ENCODE measurements at places on chromosomes 7 and 10.
A peak's percentile ranks its signal among the peaks of the same experiment; 100 is the strongest.

GRCh38 chr7:143492043-143492471 is 14.4 kb downstream of the TAS2R41 start:
- DNase-seq: no peak

DNA sequence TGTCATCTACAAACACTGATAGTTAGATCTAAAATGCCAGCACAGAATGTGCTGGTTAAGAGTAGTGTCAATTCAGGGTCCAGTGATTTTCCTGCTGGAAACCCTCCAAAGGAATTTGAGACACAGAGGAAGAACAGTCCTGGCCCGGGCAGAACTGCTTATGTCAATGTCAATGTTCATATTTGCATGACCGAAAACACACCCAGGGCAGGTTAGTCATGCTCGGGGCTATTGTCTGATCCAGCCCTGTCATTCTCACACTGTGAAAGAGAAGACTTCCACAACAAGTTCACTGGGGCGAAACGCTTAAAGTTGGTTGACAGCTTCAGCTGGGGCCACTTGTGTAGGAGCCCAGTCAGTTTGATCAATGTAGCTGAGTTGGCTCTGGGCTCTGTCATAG is 139.3 kb downstream of the C1GALT1 start:
- no peak for DNase-seq

- DNase-seq: no peak
Measured at GRCh38 chr7:101009629-101010028, 10.3 kb upstream of the MUC17 start.

DNA sequence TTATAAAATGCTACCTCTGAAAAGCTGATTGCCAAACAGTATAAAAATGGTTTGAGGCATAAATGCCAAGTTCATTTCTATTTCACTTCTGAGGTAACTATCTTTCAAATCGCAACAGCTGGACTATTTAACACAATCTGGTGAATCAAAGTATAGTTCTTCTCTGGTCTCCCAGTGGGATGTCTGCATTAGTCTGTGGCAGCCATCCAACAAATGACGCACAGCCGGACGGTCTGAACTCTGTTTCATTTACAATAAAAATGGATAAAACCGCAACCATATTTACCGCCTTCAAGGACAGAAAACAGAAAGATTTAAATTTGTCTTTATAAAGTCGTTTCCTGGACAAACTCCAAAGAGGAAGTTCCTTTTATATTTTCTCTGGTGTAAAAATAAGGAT is 41.9 kb downstream of the ENO4 start:
- DNase-seq: no peak

DNA sequence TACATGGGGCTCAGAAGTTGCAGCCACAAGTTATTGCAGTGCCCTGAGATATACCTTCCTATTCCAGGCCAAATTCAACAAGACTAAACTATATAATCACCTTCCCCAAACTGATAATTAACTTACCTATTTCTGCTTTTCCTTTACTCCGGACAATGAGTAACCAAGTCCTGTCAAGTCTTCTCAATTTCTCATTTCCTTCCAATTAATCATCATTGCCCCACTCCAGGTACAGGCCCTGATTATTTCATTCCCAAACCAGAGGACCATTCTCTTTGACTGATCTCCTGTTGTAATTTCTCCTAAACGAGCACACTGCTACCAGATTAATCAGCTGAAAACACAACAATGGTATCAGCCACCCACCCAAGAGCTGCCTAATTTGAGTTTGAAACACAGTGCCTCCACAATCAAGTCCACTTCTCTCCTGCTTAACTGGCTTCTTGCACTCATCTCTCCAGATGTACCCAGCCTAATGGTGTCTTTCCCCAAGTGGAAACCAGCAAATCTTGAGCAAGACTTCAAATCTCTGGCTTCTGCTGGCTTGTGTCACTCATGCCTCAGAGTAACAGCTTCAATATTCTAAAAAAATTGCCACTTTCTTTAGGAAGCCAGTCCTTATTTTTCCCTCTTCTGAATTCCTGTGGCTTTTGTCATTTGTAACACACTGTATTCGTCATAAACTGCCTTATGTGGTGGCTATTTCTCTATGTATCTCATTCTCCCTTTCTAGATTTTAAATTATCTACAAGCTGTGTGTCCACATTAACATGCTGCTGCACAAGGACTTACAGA is 89.1 kb downstream of the CDK6 start:
- DNase-seq: no peak

DNA sequence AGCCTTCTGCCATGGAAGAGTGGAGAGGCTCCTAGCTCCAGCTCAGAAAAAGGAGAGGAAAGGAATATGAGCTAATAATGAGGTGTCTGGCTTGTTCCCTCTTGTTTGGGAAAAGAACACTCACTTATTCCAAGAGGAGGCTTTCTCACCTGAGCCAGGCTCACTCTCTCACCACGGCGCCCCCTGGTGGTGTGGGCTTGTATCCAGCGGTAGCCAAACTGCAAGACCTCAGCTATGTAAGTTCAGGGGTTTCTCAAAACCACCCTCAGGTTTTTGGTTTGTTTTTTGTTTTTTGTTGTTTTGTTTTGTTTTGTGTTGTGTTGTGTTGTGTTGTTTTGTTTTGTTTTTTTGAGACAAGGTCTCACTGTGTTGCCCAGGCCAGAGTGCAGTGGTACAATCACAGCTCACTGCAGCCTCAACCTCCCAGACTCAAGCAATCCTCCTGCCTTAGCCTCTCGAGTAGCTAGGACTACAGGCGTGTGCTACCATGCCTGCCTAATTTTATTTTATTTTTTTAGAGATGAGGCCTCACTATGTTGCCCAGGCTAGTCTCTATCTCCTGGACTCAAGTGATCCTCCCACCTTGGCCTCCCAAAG is 124.0 kb downstream of the TMEM130 start:
- DNase-seq: peak; percentile 61

DNA sequence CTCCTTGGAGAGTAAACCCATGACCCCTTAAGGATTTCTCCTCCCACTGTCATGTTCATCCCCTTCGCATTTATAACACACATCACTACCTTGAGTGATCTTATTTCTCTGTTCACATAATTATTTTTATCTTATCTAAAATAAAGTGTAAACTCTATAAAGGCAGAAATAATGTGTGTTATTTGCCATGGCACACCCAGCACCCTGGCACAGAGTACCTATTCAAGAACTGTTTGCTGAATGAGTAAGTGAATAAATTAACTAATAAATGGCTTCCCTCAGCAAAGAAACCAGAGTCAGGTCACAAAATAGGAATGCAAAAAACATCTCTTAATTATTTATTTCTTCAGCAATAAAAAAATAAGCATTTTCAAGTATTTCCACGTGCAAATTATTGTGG is 330.3 kb upstream of the GHITM start:
- DNase-seq: no peak

DNA sequence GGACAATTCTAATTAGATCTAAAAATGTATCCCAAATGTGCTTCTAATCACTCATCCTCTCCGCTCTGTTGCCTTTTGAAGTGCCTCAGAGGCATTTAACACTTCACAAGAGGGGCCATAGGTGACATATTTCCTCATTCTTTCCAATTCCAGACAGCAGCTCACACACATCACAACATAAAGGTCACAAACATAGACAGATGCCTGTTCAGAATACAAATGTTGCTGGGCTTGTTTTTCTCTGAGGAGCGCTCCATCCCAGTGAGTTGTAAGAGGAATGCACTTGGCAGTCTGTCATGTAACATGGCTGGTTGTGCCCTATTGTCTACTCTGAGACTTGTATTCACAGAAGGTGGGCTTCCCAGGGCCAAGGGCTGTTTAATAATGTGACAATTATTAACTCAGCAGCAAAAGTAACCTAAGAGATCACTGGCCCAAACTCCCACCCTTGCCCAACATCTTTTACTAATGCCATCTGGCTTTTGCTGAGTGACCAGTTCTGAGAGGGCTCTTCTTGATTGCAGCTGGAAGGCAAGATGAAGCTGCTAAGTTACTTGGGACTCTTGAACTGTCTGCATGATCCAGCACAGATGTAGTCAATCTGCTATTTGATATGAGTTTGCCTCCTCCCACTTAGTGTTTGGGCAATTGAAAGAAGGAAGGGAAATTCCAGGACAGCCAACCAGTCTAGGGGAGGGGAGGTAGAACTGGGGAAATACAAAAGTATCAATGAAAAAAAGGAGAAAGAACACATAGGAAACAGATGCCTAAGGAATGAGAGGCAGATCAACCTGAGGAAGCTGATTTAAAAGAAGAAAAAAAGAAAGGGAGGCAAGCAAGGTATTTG is 13.6 kb downstream of the PON2 start:
- DNase-seq: peak; percentile 47

DNA sequence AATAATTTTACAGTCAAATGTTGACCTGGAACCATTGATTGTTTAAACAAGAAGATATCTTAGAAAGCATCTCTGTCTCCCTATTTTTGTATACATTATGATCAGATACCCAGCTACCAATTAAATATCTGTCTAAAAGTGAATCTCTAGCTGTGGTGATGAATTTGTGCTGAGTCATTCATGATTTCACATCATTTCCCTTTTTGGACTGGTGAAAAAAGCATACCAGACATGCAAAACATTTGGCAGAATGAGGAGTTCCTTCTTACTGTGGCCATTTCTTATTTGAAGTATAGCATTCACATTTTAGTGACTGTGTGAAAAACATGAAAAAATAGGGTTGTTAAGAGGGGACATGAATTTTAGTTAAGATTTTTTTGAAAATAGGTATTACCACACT is 98.0 kb upstream of the GATA3 start:
- DNase-seq: no peak

DNA sequence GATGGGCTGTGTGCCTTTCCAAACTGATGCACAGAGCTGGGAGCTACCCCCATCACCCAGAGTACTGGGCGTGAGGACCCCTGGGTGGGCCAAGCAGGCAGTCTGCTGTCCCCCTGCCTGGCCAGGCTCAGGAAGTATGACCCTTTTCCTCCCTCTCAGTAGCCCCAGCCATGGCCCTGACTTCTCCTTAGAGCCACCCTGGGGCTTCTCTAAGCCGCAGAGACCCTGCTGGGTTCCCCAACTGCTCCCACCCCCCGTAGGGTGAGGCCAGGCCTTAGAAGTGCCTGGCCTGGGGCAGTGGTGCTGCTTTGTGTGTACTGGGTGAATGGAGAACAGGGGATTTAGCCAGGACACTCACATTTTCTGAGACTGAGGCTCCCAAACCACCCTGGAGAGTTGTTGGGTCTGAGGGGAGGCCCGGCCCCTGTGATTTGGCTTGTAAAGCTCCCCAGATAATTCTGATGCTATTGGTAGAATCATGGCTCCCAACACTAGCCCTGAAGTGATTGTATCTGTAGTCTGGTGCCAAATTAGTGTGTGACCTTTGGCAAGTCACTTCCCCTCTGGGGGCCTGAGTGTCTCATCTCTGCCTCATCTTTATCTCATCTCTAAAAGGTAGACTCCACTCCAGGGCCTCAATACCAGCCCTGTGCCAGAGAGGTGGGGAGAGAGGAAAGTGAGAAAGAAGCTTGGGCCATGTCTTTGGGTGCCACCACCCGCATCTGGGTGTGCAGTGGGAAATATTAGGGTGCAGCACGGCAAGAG is 99.7 kb upstream of the PPIF start:
- no peak for DNase-seq

DNA sequence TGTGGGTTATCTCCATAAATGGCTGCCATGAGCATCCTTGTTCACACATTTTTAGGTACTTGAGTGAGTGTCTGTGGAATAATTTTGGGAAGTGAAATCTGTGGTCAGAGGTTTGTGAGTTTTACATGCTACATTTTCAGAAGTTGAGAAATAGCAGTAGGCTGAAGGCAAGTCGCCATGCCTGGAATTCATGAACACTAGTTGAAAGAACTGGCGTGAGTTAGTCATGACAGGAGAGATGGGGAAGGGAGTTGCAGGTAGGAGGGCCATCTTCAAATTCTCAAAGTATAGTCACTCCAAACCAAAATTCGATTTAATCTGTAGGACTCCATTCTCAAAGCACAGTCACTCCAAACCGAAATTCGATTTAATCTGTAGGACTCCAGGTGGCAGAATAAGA is 89.6 kb downstream of the EGFR start:
- no peak for DNase-seq

DNA sequence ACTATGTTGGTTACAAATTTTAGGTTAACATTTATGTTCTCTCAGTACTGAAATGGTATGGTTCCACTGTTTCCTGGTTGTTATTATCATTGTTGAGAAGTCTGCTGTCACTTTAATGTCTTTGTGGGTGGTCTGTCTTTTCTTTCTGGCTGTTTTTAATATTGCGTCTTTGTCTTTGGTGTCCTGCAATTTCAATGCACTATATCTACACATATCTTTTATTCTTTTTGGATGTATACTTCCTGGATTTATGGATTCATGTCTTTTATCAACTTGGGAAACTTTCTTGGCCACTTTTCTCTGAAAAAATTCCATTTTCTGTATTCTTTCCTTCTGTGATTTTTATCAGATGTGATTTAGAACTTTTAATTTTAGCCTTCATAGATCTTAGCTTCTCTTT is 250.2 kb downstream of the BUB3 start:
- DNase-seq: no peak

GRCh38 chr7:44100458-44101302 is 3.5 kb upstream of the AEBP1 start:
- no peak for DNase-seq

- no peak for DNase-seq
Measured at GRCh38 chr7:17697128-17697881, 243.0 kb downstream of the SNX13 start.
